ENCODE measurements at places on chromosomes 2 and 18. TPM values are rescaled to one million over a fixed set of nuclear protein-coding genes. Genes with fewer than 3 reads are reported as not detected.
A peak's percentile ranks its signal among the peaks of the same experiment; 100 is the strongest.

The RSAD2 gene
- 15.9 TPM for total RNA-seq

The L3MBTL4 gene
- total RNA-seq, result 0.79 TPM

The CXCR1 gene
- 0.24 TPM for total RNA-seq

The GPN1 gene
- 17.1 TPM for total RNA-seq

The LRP1B gene
- total RNA-seq, result 0.02 TPM

The EPB41L3 gene
- 14.6 TPM for total RNA-seq

The ADD2 gene
- 2.9 TPM for total RNA-seq

The TNFAIP6 gene
- 2.7 TPM for total RNA-seq

The MYO3B gene
- total RNA-seq, result 0.21 TPM

The CYP27C1 gene
- total RNA-seq, result 0.12 TPM

The ZNF396 gene
- total RNA-seq, result 1.4 TPM

DNA sequence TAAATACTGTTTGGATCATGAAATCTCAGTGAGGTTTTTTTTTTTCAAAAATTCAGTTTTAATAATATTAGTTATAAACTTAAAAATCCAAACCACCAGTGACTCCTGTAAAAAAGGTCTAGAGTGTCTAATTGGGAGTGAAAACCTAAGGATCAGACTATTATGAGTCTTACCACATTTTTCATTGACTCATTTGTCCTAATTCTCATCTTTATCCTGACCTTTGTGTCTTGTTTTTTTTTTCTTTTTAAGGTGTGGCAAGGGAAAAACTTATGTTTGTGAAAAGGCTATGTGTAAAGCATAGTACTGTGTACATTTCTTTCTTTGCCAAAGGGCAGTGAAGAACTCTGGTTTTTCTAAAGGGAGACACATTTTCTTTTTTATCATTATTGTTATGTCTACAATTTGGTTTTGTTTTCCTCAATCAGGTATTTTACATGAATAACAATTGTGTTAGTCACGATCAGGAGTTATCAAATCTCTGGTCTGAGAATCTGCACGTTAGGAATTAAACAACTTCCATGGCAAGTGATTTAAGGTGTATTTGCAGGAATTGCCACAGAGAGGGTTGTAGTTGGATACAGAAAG lies 52.6 kb downstream of the RHBDD1 start:
- DNase-seq, result no peak
- no peaks in the 10 kb centered on the region for H3K4me1 ChIP-seq
- no peaks in the 10 kb centered on the region for H3K36me3 ChIP-seq
- no peaks in the 10 kb centered on the region for H3K27me3 ChIP-seq
- H3K4me3 ChIP-seq, result no peak overlapping the region

- DNase-seq, result no peak
- H3K36me3 ChIP-seq, result no peaks in the 10 kb centered on the region
- H3K27ac ChIP-seq, result no peak overlapping the region
- no peaks in the 10 kb centered on the region for H3K27me3 ChIP-seq
- H3K4me3 ChIP-seq, result no peak overlapping the region
Observed at GRCh38 chr18:68665628-68666027, 49.3 kb downstream of the TMX3 start.

- peaks cover 84% of the 10 kb centered on the region for H3K4me1 ChIP-seq
- no peaks in the 10 kb centered on the region for H3K27me3 ChIP-seq
- peak overlapping the region; percentile 94 for H3K27ac ChIP-seq
- no peak for DNase-seq
Observed at GRCh38 chr2:42050010-42050702, 2.3 kb downstream of the PKDCC start.

DNA sequence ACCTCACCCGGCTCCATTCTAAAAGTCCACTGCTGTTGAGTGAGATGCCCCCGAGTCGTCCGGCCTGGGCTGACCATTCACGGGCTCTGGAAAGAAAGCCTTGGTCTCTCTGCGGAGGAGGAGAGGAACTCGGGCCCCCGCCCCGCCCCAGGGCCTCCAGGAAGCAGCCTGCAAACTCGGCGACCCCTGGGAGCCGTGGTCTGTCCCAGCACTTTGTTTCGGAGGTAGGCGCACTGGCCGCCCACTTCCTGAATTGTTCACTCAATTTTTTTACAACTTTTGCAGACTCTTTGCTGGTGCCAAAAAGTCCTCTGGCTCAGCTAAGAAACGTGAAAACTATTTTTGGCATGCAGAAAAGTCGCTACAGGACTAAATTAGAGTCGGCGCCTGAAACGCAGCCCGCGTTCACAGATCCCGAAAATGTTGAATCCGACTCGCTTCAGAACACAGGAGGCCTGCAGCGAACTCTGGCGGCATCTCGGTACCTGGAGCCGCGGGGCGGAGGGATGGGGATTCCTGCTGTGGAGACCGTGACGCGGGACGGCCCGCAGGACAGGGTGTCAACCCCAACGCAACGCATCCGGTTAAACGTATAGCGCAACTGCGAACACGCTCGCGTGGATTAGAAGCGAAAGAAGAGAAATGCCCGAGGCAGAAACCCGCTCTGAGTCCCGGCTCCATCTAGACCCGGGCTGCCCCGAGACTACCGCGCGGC lies 1.5 kb downstream of the PXDN start:
- peak overlapping the region; percentile 69 for H3K4me3 ChIP-seq
- H3K36me3 ChIP-seq, result no peaks in the 10 kb centered on the region
- peak; percentile 78 for DNase-seq
- H3K27me3 ChIP-seq, result peaks cover 43% of the 10 kb centered on the region
- peak overlapping the region; percentile 95 for H3K27ac ChIP-seq

- no peaks in the 10 kb centered on the region for H3K27me3 ChIP-seq
- H3K4me3 ChIP-seq, result peak overlapping the region; percentile 91
- DNase-seq, result no peak
- H3K27ac ChIP-seq, result peak overlapping the region; percentile 99
- H3K36me3 ChIP-seq, result no peaks in the 10 kb centered on the region
- H3K4me1 ChIP-seq, result peaks cover 10% of the 10 kb centered on the region
Observed at GRCh38 chr2:178449700-178450523, 1.1 kb downstream of the PRKRA start.

- no peaks in the 10 kb centered on the region for H3K36me3 ChIP-seq
- H3K27ac ChIP-seq, result no peak overlapping the region
- no peak for DNase-seq
- H3K27me3 ChIP-seq, result no peaks in the 10 kb centered on the region
Observed at GRCh38 chr2:158905784-158906183, 62.7 kb upstream of the TANC1 start.

DNA sequence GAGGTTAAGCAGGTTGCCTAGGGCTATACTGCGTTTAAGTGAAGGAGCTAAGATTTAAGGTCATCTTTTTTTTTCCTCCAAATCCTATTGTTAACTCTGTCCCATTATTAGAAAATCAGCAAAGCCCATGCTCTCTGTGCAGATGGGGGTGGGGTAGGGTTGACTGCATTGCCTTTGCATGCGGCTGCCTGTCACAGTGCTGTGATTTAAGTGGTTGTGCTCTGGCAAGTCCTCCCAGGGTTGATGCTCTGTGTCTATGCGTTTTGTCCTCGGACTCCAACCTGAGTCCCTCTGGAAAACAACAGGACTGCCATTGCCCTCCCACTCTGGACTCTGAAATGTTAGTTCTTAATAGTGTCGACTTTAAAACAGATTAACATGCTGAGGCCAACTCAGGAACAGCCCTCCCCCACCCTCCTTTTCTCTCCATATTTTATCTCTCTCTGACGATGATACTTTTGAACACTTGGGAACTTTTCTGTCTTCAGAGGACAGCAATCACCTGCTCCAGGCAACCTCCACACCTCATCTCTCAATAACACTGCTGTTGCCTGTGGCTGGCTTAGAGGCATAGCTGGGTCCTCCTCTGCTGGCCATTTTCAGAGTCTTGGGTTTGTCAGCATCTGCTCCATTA lies 5.8 kb downstream of the FHOD3 start:
- H3K4me3 ChIP-seq, result no peak overlapping the region
- H3K4me1 ChIP-seq, result peaks cover 40% of the 10 kb centered on the region
- H3K36me3 ChIP-seq, result no peaks in the 10 kb centered on the region
- no peak for DNase-seq
- H3K27me3 ChIP-seq, result peaks cover 33% of the 10 kb centered on the region
- no peak overlapping the region for H3K27ac ChIP-seq

DNA sequence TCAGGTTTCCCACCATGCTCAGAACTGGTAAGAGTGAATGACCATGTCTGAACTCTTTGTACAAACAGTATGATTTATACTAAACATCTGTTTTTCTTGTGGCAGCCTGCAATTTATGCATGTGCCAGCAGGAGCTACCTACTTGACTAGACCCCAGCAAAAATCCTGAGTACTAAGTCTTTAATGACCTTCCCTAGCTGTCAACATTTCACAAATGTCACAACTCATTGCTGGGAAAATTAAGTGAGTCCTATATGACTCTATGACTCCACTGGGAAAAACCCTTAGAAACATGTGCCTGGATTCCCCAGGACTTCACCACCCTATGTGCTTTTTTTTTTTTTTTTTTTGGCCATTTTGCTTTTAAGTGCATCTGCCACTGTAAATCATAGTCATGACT lies 1225.8 kb downstream of the SUCLG1 start:
- H3K36me3 ChIP-seq, result no peaks in the 10 kb centered on the region
- no peak overlapping the region for H3K4me3 ChIP-seq
- H3K27ac ChIP-seq, result no peak overlapping the region
- no peaks in the 10 kb centered on the region for H3K27me3 ChIP-seq

- H3K27me3 ChIP-seq, result peaks cover 5% of the 10 kb centered on the region
- no peak for DNase-seq
- no peak overlapping the region for H3K27ac ChIP-seq
- H3K4me1 ChIP-seq, result no peaks in the 10 kb centered on the region
- no peak overlapping the region for H3K4me3 ChIP-seq
- H3K36me3 ChIP-seq, result no peaks in the 10 kb centered on the region
Observed at GRCh38 chr2:23023722-23024121, 361.3 kb upstream of the KLHL29 start.

- no peak for DNase-seq
- H3K4me3 ChIP-seq, result no peak overlapping the region
- no peaks in the 10 kb centered on the region for H3K36me3 ChIP-seq
Observed at GRCh38 chr2:70103531-70104061, 16.3 kb downstream of the PCBP1 start.

- no peak overlapping the region for H3K4me3 ChIP-seq
- H3K27ac ChIP-seq, result peak overlapping the region; percentile 57
- no peaks in the 10 kb centered on the region for H3K27me3 ChIP-seq
- H3K36me3 ChIP-seq, result no peaks in the 10 kb centered on the region
- H3K4me1 ChIP-seq, result no peaks in the 10 kb centered on the region
- DNase-seq, result no peak
Observed at GRCh38 chr2:223598994-223599639, 3.0 kb downstream of the SCG2 start.

GRCh38 chr2:122251158-122251557 lies 495.7 kb downstream of the TSN start:
- no peak for DNase-seq
- no peaks in the 10 kb centered on the region for H3K36me3 ChIP-seq
- H3K4me1 ChIP-seq, result no peaks in the 10 kb centered on the region
- peaks cover 5% of the 10 kb centered on the region for H3K27me3 ChIP-seq
- H3K4me3 ChIP-seq, result no peak overlapping the region
- H3K27ac ChIP-seq, result no peak overlapping the region

GRCh38 chr2:33133454-33133952 lies 186.8 kb downstream of the LTBP1 start:
- no peaks in the 10 kb centered on the region for H3K27me3 ChIP-seq
- peak overlapping the region; percentile 62 for H3K27ac ChIP-seq
- H3K4me1 ChIP-seq, result peaks cover 7% of the 10 kb centered on the region
- H3K36me3 ChIP-seq, result no peaks in the 10 kb centered on the region
- no peak overlapping the region for H3K4me3 ChIP-seq
- DNase-seq, result peak; percentile 23

DNA sequence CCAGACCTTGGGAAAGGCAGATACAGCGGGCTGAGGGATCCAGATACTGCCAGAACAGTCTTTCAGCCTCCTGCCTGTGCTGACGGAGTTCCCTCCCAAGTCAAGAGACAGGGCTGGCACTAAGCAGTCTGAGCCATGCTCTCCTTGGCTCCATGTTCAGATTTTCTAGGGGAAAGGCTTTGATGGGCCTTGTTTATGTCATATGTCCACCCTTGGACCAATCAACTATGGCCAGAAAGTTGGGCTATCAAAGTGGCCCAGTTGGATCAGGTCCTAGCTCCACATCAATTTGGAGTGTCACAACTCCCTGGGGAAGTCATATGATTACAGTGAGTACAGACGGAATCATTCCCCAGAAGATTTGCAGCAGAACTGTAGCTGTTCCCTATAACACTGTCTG lies 152.0 kb downstream of the GREB1L start:
- no peak overlapping the region for H3K27ac ChIP-seq
- peaks cover 6% of the 10 kb centered on the region for H3K27me3 ChIP-seq
- no peak overlapping the region for H3K4me3 ChIP-seq
- DNase-seq, result peak; percentile 58
- no peaks in the 10 kb centered on the region for H3K36me3 ChIP-seq
- H3K4me1 ChIP-seq, result no peaks in the 10 kb centered on the region

GRCh38 chr2:152683400-152683799 lies 33.9 kb downstream of the PRPF40A start:
- H3K36me3 ChIP-seq, result no peaks in the 10 kb centered on the region
- no peaks in the 10 kb centered on the region for H3K4me1 ChIP-seq
- H3K27ac ChIP-seq, result no peak overlapping the region

DNA sequence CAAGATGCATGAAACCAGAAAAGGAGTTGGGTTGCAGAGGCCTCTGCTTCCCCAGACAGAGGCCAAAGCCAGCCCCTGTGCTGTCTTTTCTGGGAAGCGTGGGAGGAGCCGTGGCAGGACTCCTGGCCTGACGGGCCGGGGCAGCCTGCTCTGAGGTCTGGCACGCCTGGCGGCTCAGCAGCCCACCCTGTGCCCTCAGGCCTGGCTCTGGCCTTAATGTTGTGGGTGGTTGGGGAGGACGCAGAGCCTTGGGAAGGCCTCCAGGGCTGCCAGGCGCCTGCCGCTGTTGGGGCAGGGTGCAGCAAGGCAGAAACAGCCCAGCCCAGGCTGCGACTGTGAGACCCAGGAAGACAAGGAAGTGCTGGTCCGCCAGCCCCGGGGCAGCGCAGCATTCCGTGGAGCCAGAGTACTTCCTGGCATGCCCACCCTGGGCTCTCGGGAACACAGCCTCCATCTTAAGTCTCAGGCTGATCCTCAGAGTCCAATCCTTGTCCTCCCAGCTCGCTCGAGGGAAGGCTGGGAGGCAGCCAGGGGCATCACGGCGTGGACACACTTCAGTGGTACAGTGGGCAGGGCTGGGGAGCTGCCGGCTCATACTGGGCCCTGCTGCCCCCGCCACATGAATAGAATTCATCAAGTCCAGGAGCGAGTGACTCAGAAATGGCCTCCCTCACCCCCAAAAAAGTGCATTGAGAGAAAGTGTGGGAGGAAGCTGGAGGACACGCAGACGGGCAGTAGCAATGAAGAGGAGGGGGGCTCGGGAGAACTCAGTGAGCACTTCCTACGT lies 72.6 kb downstream of the EMX1 start:
- peak; percentile 41 for DNase-seq
- H3K4me1 ChIP-seq, result peaks cover 33% of the 10 kb centered on the region
- H3K27me3 ChIP-seq, result no peaks in the 10 kb centered on the region
- no peak overlapping the region for H3K4me3 ChIP-seq

DNA sequence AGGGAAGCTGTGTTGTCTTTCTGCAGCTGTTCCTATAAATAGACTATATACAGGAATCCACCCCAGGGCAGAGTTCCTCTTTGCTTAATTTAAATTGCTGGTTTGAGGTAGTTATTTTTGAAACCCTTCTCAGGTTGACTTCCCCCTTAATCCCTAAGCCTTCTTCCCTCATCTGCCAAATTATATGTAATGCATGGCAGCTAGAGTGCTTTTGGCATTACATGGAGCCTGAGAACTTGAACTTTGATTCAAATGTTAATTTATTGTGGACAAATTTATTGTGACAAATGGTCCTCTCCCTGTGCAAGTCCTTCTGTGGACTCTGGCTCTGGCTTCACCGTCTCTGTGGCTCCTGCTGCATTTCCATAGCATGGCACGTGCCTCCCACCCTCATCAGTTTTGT lies 29.2 kb downstream of the MYO1B start:
- peaks cover 32% of the 10 kb centered on the region for H3K4me1 ChIP-seq
- no peak for DNase-seq
- H3K27ac ChIP-seq, result no peak overlapping the region
- H3K4me3 ChIP-seq, result no peak overlapping the region
- no peaks in the 10 kb centered on the region for H3K36me3 ChIP-seq
- no peaks in the 10 kb centered on the region for H3K27me3 ChIP-seq
